Right hindlimb (tissue), 1 donor: ENCODE measurements at places on chromosomes 6 and 20.

DNA sequence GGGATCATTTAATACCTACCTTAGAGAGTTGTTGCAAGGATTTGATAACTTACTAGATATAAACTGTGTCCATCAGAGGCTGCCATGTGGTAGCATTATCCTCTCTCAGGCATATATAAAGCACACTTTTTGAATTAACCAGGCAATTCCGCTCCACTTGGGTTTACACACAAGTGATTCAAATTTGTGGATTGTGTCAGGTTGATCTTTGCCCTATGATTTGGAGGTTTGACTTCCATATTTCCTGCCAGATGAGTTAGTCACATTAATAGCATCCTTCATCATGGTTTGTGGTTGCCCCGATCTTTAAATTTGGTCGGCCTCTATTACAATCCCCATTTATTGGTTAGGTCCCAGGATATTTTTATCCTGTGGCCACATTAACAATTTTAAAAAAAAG, 44.8 kb upstream of the CTAGE9 start:
- no peak for DNase-seq

GRCh38 chr6:144305567-144305966, 20.4 kb downstream of the UTRN start:
- DNase-seq: no peak

GRCh38 chr6:133724726-133725125, 164.2 kb upstream of the TCF21 start:
- DNase-seq: no peak

DNA sequence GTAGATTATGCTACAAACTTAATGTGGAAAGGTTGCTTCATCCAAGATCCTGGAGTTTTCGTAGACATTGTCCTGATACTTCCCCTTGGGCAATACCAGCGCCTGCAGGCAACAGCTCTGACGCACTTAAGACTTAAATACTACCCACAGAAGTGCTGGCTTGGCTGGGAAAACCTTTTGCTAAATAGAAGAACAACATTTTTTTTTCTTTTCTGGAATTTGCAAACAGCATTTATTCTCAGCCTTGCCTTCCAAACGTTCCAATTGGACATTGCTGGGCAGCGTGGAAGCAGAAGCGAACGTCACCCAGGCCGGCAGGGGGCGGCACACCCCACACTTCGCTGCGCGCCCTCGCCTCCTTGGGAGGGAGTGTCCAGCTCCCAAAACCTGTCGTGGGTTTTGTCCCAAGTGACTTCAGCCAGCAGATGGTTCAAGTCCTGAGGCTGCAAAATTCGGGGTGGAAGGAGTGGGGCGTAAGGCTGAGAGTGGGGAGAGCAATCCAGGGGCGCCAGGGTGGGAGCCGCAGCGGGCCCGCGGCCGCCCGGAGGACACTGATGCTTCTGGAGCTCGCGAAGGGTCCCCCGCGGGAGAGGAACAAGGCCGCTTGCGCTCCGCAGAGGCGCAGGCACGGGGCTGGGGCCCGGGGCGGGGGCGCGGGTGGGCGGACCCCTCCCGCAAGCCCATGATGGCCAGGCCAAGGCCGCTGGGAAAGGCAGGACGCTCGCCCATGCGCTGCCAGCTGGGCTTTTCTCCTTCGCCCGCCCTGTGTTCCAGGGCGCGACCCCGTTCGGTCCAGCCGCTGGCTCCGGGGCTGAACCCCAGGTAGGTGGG, 60.8 kb upstream of the MAP3K4 start:
- peak; percentile 86 for DNase-seq

DNA sequence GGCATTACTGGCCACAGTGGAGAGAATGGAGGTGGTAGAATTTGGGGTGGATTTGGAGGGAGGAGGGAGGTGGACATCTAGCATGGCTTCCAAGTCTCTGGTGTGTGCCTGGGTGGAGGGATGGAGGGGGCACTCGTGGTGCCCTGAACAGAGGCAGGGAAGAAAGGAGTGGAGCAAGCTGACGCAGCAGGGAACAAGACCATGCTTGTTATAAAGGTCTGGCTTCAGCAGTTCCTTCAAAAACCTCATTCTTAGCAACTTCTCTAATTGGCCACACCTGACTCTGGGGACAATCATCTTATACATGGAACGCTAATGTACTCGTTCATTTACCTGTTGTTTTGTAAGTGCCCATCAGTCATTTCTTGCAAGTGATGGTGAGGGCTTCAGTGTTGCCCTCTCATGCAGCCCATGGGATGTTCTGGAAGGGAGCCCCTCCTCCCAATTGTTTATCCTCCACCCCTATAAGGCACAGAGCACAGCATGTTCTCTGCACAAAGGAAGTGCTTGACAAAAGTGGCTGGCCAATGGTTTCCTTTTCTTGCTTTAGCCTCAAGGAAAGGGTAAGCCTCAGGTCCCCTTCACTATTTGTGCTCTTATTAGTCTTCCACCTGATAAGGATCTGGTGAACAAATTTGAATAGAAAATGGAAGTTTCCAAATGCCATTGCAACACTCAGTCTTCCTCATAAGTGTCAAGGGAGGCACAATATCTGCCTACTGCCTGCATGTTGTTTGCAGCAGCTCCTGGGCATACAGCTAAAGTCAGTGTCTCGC, 39.3 kb downstream of the GFOD1 start:
- DNase-seq: no peak

GRCh38 chr6:71933881-71934280, 47.5 kb downstream of the RIMS1 start:
- no peak for DNase-seq

DNA sequence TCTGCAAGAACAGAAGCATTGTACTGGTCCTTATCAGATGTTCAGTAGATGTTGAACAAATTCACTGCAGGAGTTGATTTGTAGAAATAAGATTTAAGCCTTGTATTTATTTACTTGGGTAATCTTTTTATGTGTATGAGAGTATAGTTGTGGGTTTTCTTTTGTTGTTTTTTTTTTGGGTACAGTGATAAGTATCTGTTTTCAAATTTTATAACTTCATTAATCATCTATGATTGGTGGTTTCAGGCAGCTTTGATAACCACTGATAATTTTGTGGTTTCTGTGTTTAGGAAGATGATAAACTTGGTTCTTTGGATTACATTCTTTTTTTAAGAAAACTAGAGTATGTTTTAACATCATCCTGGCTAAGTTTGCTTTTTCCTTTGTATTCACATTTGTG, 2.8 kb downstream of the AFDN start:
- no peak for DNase-seq

GRCh38 chr6:113650610-113650979, 206.6 kb upstream of the MARCKS start:
- no peak for DNase-seq

GRCh38 chr6:134503585-134504281, 185.8 kb upstream of the SGK1 start:
- no peak for DNase-seq

DNA sequence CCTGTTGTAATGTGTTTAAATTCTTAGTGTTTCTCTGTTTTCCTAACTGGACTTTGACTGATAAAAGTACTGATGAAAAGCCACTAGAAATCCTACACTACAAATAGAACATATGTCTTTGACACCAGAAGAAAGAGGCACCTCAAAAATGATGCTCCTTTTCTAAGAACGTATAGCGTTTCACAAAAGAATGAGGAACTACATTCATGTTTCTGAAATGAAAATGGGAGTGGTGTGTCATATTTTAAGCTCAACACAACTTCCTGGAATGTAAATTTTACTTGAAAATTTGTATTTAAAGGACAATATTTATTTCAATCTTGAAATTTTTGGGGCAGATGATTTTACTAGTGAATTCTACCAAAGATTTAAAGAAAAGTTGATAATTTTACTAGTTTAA, 35.3 kb downstream of the KIAA0408 start:
- no peak for DNase-seq

DNA sequence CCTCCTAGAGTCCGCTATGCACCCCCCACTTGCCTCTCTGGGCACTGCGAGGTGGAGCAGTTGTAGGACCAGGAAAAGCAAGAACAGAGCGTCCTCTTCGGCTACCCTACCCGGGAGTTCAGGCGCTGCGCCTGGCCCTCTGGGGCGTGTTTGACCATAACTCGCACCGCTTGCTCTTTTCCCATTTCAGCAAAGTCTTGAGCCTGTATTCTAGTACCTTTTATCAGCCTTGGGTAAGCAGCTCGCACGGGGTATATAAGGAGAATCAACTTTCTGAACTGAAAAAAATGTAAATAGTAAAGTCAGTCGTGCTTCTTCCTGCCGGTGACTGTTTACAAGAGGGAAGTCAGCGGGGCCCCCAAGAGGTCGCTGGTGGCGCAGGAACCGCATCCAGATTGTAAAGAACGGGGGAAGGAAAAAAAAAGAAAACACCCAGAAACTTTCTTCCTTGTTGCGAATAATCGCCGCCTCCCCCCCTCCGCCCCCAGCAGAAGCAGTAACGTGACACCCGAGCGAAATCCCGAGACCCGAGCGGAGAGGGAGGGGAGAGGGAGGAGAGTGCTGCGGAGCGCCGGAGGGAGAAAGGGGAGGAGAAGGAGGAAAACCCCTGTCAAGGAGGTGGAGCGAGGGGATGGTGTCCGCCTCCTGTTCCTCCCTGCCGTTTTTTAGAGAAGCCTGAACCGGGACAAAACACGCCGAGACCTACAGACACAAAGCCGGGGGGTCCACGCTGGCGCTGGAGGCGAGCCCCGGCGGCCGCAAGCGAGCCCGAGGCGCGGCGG, at the start of gene UST:
Gene UST (plus strand): TSS at position 668 of the 782 bp plus-strand sequence. CDS start 401 bp downstream, outside the sequence.
- DNase-seq: peak; percentile 97

DNA sequence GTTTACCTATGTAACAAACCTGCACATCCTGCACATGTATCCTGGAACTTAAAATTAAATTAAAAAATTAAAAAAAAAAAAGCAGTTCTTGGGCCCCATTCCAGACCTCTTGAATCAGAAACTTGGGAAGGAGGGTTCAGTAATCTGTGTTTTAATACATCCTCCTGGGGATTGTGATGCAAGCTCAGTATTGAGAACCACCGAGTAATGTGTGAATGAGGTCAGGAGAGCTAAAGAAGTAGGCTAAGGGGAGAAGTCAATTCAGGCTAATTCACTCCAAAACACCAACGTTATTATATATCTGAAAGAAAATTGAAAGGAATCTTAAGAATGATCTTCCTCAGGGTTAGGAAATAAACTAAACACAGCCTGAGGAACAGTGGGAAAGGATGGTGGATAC, 120.4 kb downstream of the RNF144B start:
- DNase-seq: no peak

GRCh38 chr20:49344975-49345374, 67.1 kb upstream of the ZNFX1 start:
- peak; percentile 80 for DNase-seq

DNA sequence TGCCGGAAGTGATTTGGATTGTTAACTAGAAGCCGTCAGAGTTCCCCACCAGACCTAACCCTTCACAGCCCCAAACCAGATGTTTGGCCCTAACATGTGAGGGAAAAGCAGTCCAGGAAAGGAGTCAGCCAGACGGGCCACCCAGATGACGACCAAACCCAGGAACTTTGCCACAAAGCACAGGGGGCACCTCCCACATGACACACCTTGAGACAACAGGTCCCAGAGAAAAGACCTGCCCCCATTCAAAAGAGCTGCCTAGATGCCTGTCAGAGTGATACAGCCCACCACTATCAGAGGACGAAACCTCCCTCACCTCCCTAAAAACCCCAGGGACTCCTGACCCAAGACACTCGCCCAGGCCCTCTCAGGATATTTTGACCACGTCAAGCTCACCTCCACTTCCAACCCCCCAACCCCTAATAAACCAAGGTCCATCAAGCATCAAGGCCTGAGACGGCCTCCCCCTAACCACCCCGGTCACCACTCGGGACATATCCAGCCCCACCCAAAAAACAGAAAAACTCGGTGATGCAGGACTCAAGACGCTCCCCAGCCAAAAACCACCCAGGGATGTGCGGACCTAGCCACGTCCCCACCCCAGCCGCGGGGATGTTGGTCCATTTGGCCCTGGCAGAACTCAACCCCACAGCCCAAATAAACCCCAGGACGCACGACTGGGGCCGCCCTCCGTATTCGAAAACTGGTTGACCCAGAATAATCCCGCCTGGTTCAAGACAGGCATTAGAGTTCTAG, 662 bp downstream of the ZNF343 start:
- DNase-seq: peak; percentile 43

- no peak for DNase-seq
Measured at GRCh38 chr20:44495257-44495656, 19.6 kb downstream of the TTPAL start.

DNA sequence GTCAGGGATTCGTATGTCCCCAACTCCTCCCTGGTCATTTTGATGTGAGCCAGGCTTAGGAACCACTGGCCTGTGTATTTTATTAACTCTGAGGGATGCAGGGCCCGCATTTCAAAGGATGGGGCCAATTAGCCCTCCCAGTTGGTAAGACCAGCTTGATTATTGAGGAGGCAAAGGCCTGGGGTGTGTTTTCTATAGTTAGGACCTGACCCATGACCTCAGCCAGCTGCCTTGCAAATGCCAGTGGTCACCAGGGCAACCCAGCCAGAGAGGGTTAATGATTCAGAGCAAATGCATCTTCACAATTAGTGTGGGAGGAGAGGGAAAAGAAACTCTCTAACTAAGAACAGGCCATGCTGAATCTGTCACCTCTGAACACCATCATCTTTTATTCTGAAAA, 835.4 kb downstream of the MAFB start:
- DNase-seq: no peak

GRCh38 chr6:140671926-140672325, 1297.5 kb upstream of the CITED2 start:
- DNase-seq: no peak

- DNase-seq: peak; percentile 72
Measured at GRCh38 chr6:117483004-117483644, 650 bp downstream of the DCBLD1 start.
